Renal cortex interstitium (tissue), 15 donors: ENCODE measurements at places on chromosomes 13 and 19.

GRCh38 chr19:6769006-6769619 lies 1.9 kb upstream of the SH2D3A start:
- no peak for DNase-seq

- no peak for DNase-seq
Observed at GRCh38 chr19:13215572-13216380, 65.6 kb downstream of the IER2 start.

GRCh38 chr13:67330149-67330548 lies 100.0 kb upstream of the PCDH9 start:
- no peak for DNase-seq

- DNase-seq, result peak; percentile 46
Observed at GRCh38 chr19:22545751-22546150, 88.4 kb upstream of the ZNF492 start.

- no peak for DNase-seq
Observed at GRCh38 chr13:106610486-106610885, 42.5 kb upstream of the ARGLU1 start.

GRCh38 chr13:114157869-114158495 lies 21.1 kb upstream of the CFAP97D2 start:
- no peak for DNase-seq

GRCh38 chr19:34667349-34668076 lies 9.4 kb downstream of the SCGB2B2 start:
- no peak for DNase-seq

DNA sequence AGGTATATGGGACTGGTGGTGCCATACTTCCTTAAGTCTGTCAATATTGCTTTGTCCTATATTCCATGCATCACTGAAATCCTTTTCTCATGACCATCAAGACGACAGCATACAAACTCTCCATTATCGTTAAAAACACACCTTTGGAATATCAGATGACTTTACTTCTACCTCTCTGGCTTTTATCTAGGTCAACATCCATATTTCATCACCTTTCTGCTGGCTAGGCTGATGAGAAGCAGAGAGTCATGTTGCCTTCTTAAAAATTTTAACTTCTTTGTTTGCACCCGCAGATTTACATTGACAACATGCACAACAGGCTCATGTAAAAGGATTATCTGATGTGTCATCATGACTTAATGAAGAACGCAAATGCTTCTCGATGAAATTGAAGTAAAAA lies 771.4 kb downstream of the OLFM4 start:
- DNase-seq, result no peak

- no peak for DNase-seq
Observed at GRCh38 chr13:112651311-112651710, 38.5 kb upstream of the ATP11A start.

GRCh38 chr13:36344173-36344572 lies 2.0 kb downstream of the SPART start:
- DNase-seq, result no peak

DNA sequence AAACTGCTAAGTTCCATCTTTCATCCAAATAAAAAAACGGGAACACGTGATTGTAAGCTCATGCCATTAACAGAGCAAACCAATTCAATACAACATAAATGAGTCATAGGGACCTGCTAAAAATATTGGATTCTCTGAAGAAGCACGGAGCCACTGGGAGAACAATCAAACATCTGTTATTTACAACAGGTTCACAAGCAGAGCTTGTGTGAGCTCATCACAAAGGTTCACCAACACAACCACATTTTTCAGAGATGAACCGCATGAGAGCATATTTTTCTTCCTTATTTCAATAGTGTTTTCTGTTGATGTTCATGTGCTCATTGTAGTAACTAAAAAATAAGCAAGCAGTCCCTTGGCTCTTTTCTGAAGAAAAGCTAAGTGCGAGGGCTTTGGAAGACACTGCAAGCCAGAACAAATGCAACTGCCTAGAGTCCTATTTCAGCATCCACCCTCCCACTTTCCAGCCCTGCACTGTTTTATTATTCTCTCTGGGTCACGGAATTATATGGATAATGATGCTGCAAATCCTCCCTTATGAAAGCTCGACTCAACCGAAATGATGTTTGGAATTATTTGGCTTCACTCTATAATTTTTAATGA lies 545.8 kb downstream of the LIG4 start:
- no peak for DNase-seq

- no peak for DNase-seq
Observed at GRCh38 chr13:48125794-48126228, 30.9 kb upstream of the MED4 start.

GRCh38 chr19:31314849-31315629 lies 34.2 kb downstream of the TSHZ3 start:
- DNase-seq, result no peak

DNA sequence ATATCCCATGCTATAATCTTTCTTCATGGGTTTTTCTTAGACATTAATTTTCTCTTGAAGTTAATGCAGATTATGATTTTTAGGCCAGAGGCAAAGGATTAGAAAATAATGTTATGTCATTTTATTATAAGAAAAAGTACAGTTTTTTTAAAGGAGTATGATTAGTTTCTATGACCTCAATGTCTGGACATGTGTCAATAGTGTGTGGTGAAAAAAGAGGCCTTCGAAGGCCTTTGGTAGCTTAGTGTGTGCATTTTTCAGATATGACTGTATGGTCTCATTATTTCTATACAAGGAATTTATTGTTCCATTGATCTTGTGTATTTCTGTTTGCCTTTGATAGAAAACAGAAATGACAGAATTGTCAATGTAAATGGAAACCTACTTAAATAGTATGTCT lies 195.6 kb downstream of the GPC5 start:
- no peak for DNase-seq

GRCh38 chr13:43122791-43123190 lies 99.4 kb downstream of the DNAJC15 start:
- no peak for DNase-seq

- DNase-seq, result no peak
Observed at GRCh38 chr13:83184819-83185218, 697.5 kb downstream of the SLITRK1 start.

- no peak for DNase-seq
Observed at GRCh38 chr13:57003682-57004081, 137.0 kb upstream of the PRR20A start.

DNA sequence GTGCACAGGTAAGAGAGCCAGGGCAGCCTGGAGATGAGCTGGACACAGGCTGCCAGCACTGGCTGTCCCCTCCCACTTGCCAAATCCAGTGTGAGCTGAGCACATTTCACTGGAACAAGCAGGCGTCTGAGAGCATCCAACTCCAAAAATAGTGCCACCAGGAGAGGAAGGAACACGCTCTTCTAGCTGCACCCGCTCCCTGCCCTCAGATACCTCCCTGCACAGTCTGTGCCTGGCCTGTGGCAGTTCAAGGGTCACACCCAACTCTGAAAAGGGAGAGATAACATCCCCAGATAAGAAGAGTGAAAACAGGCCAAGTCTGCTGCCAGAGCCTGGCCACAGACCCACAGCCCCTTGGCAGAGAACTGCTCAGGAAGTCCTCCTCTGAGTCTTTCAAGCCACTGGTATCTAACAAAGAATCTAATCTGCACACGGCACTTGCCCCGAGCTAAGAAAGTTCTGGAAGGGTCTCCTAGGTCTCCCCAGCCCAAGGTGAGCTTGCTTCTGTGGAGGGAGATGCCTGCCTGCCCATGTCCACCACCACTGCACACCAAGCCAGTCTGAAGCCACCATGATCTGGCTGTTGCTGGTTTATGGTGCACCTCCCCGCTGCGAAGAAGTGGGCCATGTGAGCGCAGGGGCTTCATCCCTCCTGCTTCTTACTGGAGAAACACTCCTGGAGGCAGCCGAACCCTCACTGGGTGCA lies 14.7 kb downstream of the ELL start:
- DNase-seq, result no peak

GRCh38 chr19:632579-633067 lies 714 bp downstream of the POLRMT start:
- no peak for DNase-seq

DNA sequence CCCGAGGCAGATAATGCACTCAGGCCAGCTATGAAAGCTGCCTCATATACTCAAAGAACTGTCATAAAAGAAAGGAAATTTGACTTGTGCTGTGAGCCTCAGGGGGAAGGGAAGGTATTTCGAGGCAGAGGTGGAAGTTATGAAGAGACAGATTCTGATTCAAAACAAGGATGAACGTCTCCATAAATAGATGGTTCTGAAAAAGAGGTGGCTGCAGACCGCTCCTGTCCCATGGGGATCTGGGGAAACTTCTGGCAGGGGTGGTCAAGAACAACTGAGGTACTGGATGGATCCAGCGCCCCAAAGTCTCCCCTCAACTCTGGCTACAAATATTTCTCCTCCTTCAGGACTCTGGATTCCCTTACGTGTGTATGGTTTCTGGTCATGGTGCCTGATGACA lies 168.1 kb upstream of the IRS2 start:
- DNase-seq, result no peak

- DNase-seq, result no peak
Observed at GRCh38 chr13:82356667-82357410, 1525.4 kb downstream of the SLITRK1 start.

DNA sequence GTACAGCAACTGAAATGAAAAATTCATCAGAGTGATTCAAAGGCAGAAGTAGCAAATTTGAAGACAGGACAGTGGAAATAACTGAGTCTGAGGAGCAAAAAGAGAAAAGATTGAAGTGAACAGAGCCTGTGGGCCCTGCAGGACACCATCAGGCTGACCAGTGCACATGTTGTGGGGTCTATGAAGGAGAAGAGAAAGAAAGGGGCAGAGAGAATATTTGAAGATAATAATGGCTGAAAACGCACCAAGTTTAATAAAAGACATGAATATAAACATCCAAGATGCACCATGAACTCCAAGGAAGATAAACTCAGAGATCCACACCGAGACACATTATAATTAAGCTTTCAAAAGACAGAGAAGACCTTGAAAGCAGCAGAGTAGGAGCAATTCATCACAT lies 15.4 kb downstream of the ATP4B start:
- DNase-seq, result no peak

- no peak for DNase-seq
Observed at GRCh38 chr13:46396341-46396740, 9.3 kb upstream of the RUBCNL start.

DNA sequence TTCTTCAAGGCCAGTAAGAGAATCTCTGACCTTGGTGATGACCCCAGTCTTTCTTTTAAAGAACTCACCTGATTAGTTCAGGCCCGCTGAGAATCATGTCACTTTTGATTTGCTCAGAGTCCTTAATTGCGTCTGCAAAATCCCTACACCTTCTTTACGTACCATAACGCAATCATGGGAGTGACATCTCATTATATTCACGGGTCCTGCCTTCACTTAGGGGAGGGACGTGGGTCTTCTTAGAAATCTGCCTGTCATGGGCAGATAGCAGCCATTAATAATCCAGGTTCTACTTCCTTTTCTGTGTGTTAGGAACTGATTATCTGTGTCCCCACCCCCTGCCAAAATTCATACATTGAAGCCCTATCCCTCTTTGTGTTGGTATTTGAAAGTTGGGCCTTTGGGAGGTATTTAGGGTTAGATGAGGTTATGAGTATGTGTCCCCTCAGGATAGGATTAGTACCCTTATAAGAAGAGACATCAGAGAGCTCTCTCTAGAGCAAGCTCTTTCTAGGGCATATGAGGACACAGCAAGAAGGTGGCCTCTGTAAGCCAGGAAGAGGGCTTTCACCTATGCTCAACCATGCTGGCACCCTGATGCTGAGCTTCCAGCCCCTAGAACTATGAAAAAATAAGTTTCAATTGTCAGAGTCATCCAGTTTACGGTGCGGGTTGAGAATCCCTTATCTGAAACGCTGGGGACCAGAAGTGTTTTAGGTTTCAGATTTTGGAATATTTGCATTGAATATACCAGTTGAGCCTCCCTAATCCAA lies 9.9 kb downstream of the TPP2 start:
- no peak for DNase-seq

GRCh38 chr13:114057166-114058050 lies 75.0 kb downstream of the RASA3 start:
- DNase-seq, result no peak

- no peak for DNase-seq
Observed at GRCh38 chr13:67932991-67933390, 702.9 kb upstream of the PCDH9 start.

DNA sequence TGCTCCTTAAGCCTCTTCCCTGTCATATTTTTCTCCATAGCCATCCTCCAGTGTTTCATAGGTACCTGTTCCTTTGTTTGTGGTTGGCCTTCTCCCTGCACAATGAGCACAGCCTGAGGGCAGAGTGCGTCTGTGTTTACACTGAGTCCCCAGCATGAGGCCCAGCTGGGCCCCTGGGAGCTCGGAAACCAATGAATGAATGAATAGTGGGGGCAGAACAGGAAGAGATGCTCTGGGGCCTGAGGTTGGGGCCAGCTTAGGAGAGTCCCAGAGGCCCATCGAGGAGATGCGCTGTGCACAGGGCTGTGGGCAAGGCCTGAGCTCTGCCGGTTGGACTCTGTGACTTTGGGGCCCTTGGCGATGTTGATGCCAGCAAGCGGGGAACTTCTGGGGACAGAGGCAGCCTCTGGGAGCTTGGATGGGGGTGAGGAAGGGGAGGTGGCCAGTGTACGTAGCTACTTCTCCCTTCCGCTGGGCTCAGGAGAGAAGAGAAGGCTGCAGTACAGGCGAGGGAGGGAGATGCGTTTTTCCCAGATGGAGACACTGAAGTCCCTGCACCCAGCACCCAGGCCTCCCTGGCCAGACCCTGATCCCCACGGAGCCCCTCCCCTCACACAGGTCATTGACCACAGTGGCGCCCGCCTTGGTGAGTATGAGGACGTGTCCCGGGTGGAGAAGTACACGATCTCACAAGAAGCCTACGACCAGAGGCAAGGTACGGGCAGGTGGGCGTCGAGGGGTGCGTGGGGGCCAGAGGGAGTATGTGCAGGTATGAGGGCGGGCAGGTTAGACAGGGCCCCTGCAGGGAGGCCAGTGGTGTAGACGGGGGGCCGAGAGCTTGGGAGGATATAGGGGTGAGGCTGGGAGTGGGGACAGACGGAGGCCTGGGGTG lies 5.1 kb downstream of the TBCB start:
- DNase-seq, result no peak

- DNase-seq, result no peak
Observed at GRCh38 chr13:107118506-107118905, 550.6 kb upstream of the ARGLU1 start.

DNA sequence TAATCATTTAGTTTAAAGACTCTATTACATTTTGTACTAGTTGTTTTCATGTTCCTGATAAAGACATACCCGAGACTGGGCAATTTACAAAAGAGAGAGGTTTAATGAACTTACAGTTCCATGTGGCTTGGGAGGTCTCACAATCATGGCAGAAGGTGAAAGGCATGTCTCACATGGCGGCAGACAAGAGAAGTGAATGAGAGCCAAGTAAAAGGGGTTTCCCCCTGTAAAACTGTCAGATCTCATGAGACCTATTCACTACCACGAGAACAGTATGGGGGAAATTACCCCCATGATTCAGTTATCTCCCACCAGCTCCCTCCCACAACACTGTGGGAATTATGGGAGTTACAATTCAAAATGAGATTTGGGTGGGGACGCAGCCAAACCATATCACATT lies 129.2 kb downstream of the PAN3 start:
- DNase-seq, result no peak

GRCh38 chr13:85799097-85799582 lies at the start of gene SLITRK6:
SLITRK6 (minus strand) TSS chr13:85799419; CDS start chr13:85796508, 2,911 bp downstream.
- DNase-seq, result peak; percentile 23

- DNase-seq, result no peak
Observed at GRCh38 chr13:23651887-23652286, 81.7 kb downstream of the TNFRSF19 start.
